D721Med (cell line): ENCODE measurements at places on chromosomes 6 and 20.

DNA sequence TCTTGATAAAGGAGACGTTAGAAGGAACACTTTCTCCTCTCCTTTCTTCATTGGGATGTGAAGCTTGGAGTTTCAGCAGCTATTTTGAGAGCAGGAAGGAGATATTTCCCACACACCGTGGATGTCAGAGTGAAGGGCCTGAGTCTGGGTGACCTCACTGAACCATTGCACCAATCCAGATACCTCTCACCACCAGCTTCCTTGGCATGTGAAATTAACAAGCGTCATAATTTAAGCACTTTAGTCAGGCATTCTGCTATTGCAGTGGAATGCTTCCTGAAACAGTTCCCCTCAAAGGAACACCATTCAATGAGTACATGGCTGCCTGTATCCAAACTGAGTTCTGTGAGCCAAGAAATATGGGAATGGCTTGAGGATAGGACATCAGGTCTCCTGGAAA is 83.7 kb downstream of the CHMP4B start:
- no peak for DNase-seq

DNA sequence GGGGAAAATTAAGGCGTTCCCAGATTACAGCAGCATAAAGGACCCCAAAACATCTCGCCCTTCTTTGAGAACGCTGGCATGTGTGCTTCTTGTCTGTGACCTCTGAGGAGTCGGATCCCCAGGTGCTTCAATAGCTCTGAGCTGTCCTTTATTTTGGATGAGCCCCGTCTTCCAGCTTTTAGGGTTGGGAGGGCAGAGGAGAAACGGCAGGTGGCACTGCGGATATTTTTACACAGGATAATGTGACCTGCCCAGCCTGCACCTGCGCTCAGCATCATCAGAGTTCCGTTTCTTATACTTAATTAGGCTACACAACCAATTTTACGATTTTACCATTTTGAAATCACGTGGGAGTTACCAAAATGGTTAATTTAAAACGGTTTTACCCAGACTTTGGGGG is 147.7 kb upstream of the RPS6KA2 start:
- no peak for DNase-seq

- DNase-seq: no peak
These were observed 35.6 kb downstream of the B4GALT5 start for GRCh38 chr20:49677777-49678758.

DNA sequence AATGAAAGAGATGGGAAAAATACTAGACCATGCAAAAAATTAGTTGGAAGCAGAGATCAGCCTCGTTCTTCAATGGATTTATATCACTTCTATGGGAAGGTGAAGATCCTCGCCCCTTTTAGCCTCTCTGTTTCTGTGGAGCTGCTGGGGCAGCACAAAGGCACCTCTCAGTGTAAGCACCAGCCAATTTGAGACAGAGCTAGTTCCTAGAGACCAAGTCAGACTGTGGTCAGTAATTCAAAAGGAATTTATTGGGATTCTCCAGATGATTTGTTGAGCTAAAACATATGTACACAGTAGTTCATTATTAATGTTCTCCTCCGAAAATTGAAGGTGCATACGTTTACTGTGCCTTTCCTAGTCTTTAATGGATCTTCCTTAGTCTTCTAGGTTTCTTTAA is 42.4 kb downstream of the SCGN start:
- no peak for DNase-seq
